ENCODE measurements at places on chromosomes 12 and 14.

GRCh38 chr14:89085737-89086382, 261.4 kb downstream of the TTC8 start:
- DNase-seq: no peak

DNA sequence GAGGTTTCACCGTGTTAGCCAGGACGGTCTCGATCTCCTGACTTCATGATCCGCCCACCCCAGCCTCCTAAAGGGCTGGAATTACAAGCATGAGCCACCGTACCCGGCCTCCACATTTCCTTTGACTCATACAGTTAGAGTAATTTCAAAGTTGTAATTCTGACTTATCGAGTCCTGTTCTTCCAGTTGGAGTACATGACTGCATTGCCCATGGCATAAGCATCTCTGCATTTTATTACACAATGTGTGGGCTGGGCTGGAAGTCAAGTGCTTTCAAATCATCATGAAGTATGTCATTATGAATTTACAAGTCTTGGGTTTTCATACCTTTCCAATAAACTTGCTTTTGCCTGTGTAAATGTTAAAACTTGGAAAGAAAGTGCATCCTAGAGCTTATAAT, 1295.7 kb upstream of the FLRT2 start:
- DNase-seq: no peak

DNA sequence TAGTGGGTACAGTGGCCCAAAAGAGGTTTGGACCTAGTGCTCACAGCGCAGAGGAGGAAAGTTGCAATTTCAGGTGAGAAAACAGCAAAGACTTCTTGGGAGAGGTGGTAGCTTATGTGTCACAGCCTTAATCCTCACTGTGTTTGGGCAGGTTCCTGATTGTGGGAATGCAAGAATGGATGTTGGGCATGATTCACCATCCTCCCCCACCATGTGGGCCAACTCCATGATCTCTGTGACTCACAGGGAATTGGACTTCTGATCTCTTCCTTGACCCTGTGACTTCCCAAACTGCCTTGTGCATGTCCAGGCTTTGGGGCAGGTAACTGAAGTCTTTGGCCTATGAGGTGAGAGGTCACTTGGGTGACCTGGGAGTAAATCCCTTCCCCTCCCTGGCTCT, 1.8 kb upstream of the CHST11 start:
- peak; percentile 58 for DNase-seq

GRCh38 chr12:92162079-92162478, 16.4 kb upstream of the BTG1 start:
- DNase-seq: no peak

DNA sequence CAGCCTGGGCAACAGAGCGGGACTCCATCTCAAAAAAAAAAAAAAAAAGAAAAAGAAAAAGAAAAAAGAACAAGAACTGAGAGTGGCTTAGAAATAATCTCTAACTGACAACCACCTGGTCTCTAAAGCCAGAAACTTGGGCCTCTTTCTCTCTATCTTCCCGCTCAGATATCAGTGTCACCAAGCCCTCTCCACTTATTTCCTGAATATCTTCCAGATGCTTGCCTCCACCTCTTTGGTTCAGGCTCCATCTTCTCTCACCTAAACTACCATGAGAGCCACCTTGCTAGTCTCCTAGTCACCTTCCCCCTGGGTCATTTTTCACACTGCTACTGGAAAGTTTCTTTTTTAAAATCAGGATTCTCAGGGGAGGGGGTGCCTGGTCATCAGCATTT, 1.8 kb upstream of the TM9SF1 start:
- DNase-seq: no peak

DNA sequence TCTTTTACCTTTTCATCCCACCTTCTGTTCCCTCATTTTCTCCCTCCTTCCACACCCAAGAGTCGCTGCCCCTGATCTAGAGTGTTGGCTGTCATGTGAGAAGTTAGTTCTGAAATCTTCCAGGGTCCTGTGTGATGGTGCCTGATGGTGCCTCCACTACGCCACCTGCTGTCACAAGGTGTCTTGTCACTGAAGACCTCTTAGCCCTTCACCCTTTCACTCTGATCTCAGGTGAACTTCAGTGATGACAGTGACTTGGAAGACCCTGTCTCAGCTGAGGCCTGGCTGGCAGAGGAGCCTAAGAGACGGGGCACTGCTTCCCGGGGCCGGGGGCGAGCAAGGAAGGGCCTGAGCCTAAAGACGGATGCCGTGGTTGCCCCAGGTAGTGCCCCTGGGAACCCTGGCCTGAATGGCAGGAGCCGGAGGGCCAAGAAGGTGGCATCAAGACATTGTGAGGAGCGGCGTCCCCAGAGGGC, 7.6 kb upstream of the PFDN5 start:
- peak; percentile 19 for DNase-seq

- no peak for DNase-seq
Measured at GRCh38 chr12:119447126-119447525, 112.6 kb downstream of the CCDC60 start.

- no peak for DNase-seq
Measured at GRCh38 chr12:121980892-121981272, 40.8 kb upstream of the BCL7A start.

GRCh38 chr14:76086636-76087035, 65.1 kb upstream of the GPATCH2L start:
- DNase-seq: no peak

GRCh38 chr12:10554756-10555481, 49.2 kb downstream of the EIF2S3B start:
- no peak for DNase-seq

All from kidney glomerular epithelial cell (primary cell).